ENCODE measurements at places on chromosomes 4 and X.

- no peak for DNase-seq
Observed at GRCh38 chr4:27844376-27844775, 983.7 kb downstream of the STIM2 start.

DNA sequence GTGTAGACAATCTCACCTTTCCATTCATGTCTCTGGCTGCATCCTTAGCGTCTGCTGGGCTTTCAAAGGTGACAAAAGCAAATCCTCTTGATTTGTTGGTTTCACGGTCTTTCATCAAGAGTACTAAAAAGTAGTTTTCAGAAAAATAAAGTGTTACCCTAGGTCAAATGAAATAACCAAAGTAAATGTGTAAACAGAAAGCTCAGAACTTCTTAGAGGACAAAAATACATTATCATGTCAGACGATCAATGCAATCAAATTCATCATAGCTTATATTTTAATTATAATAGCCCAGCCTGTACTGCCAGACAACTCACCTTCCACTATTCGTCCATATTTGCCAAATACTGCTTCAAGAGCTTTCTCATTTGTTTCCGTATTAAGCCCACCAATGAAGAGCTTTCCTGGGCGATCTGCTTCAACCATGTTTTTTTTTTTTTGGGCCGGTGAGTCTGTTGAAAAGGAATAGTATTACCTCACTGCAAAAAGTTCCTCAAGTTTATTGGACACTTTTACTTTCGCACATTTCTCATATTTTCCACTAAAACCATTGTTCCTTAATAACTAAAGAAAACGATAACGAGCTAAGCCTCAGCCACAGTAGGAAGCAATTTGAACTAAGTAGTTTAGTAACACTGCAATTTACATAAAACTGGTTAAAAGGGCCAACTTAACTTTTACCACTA lies 1.4 kb downstream of the RBMX start:
- DNase-seq: no peak

GRCh38 chrX:39204353-39204752 lies 403.1 kb downstream of the MID1IP1 start:
- no peak for DNase-seq

- no peak for DNase-seq
Observed at GRCh38 chrX:80511969-80512760, 91.9 kb downstream of the TENT5D start.

DNA sequence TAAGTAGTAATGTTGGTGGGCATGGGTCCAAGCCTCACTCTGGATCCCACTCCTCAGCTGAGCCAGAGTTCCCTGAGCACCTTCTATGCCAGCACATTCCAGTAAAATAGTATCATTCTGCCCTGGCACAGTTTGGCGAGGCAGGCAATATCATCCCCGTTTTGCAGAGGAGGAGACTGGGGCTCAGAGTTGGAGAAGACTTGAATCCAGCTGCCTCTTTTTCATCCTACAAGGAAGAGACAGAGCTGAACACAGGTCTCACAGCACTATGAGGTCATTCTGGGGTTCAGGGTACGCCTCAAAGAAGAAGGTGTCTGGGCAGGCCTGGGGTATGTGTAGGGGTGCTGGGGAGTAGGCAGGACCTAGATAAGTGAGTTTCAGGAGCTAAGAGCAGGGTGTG lies 103.9 kb upstream of the STX18 start:
- no peak for DNase-seq

DNA sequence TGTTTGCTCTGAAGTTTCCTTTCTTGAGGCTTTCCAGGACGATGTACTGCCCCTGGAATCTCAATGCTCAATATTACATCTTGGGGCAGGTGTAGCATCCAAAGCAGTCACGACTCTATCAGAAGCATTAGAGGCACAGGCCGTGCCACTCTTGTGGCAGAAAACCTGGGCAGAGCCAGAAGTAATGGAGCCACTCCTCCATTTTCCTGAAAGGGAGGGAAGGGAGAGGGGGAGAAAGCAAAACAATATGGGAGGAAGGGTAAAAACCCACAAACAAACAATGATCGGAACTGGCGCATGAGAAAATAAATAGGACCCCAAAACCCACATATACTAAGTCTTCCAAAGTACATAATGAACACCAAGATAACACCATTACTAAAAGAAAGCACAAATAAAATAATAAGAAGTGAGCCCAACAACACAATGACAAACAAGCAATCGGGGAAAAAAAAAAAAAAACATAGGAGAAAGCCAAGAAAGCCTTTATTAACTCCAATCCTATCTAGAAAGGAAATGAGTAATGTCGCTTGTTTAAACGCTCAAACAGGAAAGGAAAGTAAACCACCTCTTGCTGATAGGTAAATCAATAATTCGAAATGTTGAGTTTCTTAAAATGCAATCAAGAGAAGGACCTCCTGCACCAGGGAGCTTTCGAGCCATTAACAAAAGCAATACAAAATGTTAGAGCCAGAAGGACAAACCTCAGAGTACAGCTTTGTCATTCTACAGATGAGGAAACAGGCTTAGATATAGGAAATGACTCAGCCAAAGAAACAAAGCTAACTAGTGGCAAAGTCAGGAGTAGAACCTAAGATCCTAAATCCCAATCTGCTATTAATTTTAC lies 117.4 kb downstream of the ATRX start:
- no peak for DNase-seq

DNA sequence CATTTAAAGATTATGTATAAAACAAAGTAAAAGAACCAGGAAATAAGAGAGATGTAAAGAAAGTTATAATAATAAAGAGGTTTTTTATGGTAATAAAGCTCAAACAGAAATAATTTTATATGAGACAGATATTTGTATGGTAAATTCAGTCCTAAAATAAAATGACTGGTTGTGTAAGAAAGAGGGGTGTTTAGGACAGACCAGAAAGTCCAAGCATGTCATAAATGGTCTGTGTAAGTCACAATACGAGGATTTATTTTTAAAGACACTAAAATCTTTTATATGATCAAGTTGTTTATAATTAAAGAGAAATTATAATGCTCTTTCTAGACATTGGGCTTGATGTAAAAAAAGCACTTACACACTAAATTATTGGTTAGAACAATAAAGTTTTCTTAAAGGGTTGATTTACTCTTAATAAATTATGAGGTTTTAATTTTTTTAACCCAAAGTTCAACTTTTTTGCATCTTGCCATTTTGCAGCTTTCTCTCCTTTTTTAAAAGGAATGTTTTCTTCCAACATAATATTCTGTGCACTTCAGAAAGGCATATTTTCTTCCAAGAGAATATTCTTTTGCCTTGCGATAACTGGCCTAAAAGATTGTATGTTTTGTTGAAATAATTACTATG lies 61.9 kb upstream of the TCEAL2 start:
- no peak for DNase-seq

- no peak for DNase-seq
Observed at GRCh38 chr4:42348247-42348646, 49.0 kb upstream of the SHISA3 start.

- no peak for DNase-seq
Observed at GRCh38 chr4:106186201-106186600, 129.8 kb downstream of the TBCK start.

- DNase-seq: no peak
Observed at GRCh38 chr4:167838686-167839085, 253.7 kb upstream of the ANXA10 start.

GRCh38 chrX:85994228-85994627 lies 53.1 kb downstream of the CHM start:
- no peak for DNase-seq

GRCh38 chrX:130827648-130828047 lies 75.4 kb downstream of the ENOX2 start:
- DNase-seq: no peak

DNA sequence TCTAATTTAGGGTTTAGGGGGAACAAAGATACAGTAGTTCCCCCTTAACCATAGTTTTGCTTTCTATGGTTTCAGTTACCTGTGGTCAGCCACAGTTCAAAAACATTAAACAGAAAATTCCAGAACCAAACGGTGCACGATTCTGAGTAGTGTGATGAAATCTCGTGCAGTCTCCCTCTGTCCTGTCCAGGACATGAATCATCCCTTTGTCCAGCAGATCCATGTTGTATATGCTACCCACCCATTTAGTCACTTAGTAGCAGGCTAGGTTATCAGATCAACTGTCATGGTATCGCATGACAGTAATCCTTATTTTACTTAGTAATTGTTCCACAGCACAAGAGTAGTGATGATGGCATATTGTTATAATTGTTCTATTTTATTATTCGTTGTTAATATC lies 556.1 kb downstream of the IL1RAPL1 start:
- no peak for DNase-seq

DNA sequence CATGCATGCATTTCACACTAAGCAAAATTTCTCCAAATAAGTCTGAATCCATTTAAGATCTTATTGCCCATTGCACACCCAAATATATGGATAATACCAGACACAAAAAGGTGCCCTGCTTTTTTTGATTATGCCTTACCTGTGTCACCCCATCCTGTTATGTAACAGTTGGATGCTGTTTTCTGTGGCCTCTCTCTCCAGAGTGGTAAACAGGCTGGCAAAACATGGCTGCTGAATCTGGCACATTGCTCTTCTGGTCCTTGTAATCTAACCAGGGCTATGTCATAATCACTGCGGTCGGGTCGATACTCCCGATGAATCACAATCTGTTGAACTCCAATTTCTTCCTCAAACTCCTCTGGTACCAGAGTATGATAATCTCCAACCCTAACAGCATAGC lies 70.1 kb downstream of the PRSS12 start:
- DNase-seq: no peak
